ENCODE measurements at places on chromosomes 7 and 10.

GRCh38 chr10:24897326-24897926 lies 55.0 kb downstream of the PRTFDC1 start:
- DNase-seq, result peak; percentile 38

DNA sequence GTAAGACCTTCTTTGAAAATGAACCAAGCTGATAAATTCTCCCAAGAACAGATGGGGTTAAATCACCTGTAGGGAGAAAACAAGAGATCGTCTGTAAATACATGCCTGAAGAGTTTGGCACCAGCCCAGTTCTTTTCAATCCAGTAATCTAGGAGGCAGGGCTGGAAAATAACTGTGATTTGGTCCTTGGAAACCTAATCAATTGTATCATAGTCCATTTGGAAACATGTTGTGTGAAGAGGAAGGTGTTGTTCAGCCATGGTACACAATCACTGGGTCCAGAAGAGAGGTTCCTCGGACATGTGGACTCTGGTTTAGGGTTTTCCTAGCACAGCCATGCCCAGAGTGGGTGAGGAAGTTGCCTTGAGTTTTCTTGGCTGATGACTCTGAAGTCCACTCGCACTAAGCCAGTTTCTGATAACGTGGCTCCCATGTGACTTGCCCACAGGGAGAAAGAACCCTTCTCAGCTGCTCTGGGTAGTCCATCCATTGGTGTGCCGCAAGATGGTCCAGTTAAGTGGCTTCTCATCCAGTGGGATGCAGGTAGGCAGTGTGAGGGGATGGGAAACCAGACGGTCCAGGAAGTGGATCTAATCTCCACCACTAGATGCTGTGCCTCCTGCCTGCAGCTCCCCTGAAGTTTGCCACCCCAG lies 5.1 kb downstream of the BLNK start:
- no peak for DNase-seq

DNA sequence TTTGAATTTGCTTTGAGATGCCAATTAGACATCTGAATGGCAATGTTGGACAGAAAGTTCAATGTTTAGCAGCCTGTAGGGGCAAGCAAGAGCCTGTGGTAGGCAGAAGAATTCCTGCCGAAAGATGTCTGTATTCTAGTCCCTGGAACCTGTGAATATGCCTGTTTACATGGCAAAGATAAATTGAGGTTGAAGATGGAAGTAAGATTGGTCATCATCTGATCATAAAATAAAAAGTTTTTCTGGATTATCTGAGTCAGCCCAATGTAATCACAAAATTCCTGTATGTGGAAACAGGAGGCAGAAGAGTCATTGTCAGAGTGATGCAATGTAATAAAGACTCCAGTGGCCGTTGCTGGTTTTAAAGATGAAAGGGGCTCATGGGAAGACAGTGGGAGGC lies 430.5 kb downstream of the MDFIC start:
- DNase-seq, result no peak

GRCh38 chr7:79570903-79571302 lies 117.4 kb upstream of the MAGI2 start:
- no peak for DNase-seq

DNA sequence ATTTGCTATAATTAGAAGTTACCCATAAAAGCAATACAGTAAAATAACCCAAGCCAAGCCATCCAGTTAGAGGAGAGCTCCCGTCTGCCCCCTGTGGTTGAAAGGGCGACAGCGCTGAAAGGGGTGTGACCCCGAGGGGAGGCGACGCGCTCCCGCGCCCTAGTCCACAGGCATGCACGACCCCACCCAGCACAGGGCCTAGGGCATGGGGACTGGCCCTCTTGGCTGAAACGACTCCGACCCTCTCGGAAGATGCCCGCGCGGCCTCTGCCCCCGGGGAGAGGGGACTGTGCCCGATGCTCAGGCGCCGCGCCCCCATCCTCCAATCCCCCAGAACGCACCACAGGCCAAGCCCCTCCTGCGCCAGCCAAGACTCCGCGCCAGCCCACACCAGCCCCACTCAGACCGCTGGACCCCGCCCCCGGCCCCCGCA lies 64.0 kb downstream of the CSGALNACT2 start:
- no peak for DNase-seq

- no peak for DNase-seq
These were observed 139.0 kb upstream of the GPR26 start for GRCh38 chr10:123527151-123527550.

GRCh38 chr10:89362929-89363328 lies 14.9 kb upstream of the IFIT1B start:
- no peak for DNase-seq

DNA sequence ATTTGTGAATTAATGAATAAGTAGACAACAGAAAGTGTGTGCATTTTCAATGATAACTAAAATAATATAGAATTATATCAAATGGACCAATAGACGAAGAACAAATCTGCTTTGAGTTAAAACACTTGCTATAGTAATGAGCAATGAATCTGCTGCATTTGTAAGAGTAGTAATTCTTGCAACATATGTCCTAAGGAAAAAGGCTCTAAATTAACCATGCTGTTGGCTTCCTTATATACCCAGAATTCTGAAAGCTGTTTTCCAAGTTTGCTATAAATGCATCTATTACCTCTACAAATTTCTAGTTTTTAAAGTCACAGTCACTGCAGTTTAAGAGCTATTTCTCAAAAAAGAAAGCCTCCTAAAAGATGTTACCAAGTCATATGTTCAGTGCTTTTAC lies 20.5 kb upstream of the ANLN start:
- DNase-seq, result no peak

DNA sequence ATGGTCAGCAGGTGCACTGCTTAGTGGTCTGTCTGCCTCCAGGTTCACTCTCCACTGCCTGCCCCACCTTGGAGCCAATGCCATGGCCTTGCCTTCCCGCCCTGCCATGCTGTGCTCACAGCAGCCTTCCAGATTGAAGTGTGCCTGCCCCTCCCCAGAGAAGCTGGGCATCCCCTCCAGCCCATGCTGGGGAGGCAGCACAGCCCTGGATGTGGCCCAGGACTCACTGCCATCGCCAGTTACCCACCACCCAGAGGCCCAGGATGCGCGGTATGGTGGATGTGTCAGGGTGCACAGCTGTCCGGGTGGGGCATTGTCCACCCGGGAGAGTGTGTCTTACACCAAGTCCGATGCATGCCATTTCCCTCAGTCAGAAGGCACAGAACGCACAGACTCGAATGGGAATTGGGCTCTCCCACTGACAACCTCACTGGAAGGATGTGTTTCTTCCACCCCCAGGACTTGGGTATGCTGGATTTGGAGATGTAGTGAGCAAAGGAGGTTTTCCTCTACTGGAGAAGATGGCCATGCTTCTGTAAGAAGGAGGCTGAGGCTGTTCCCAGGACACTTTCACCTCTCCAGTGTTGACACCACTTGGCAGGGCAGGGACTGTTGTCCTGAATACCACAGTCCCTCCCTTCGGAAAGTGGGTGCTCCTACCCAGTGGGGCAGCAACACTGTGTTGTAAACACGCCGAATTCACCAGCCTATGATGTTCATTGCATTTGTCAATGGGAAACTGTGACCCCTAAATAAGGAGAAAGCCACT lies 122.0 kb downstream of the ADARB2 start:
- no peak for DNase-seq

DNA sequence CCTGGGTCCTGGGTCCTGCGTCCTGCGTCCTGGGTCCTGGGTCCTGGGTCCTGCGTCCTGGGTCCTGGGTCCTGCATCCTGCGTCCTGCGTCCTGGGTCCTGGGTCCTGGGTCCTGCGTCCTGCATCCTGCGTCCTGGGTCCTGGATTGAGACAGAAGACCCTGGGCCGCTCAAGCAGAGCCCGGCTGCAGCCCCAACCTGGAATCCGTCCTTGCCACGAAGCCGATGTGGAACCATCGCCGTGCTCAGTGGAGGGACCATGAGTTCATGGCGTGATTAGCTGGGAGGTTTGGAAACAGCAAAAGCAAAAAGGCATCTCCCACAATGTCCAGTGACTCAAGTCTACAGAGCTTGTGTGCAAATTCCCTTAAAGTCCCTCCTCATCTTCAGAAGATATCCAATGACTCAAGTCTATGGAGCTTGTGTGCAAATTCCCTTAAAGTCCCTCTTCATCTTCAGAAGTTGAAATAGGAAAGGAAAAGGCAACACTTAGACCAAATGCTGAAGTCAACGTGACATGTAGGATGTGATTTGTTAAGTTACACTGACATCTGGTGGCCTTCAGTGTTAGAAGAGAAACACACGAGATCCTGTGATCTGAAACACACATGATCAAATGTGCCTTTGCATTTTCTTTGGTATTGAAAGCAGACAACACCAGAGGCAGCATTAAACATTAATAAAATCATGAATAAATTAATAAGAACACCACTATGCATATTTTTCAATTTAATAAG lies 179.9 kb downstream of the PTPRN2 start:
- no peak for DNase-seq

- no peak for DNase-seq
These were observed 588.5 kb downstream of the TNS3 start for GRCh38 chr7:46993396-46993795.

DNA sequence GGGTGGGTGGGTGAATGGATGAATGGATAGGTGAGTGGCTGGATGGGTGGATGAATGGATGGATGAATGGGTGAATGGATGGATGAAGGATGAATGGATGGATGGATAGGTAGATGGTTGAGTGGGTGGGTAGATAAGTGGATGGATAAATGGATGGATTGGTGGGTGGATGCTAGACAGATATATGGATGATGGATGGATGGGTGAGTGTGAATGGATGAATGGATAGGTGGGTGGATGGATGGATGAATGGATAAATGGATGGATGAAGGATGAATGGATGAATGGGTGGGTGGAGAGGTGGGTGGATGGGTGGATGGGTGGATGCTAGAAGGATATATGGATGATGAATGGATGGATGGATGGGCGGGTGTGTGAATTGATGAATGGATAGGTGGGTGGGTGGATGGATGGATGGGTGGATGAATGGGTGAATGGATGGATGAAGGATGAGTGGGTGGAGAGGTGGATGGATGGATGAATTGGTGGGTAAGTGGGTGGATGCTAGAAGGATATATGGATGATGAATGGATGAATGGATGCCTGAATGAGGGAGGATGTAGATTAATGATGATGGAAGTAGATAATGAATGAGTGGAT lies 20.4 kb downstream of the ELFN1 start:
- no peak for DNase-seq

All from CMK (cell line).